ENCODE measurements at places on chromosomes 6 and 20. TPM values are rescaled to one million over a fixed set of nuclear protein-coding genes. Genes with fewer than 3 reads are reported as not detected.

DNA sequence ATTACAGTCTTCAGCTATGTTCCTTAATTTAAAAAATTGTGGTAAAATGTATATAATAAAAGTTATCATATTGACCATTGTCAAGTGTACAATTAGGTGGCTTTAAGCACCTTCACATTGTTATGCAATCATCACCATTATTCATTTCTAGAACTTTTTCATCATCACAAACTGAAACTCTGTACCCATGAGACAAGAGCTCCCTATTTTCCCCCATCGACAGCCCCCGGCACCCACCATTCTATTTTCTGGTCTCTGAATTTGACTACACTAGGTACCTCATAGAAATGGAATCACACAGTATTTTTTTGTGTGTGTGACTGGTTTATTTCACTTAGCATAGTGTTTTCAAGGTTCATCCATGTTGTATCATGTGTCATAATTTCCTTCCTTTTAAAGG lies 39.7 kb upstream of the FYN start:
- no peak overlapping the region for H3K27ac ChIP-seq
- no peaks in the 10 kb centered on the region for H3K27me3 ChIP-seq
- DNase-seq: no peak
- H3K4me1 ChIP-seq: no peaks in the 10 kb centered on the region
- no peaks in the 10 kb centered on the region for H3K36me3 ChIP-seq

DNA sequence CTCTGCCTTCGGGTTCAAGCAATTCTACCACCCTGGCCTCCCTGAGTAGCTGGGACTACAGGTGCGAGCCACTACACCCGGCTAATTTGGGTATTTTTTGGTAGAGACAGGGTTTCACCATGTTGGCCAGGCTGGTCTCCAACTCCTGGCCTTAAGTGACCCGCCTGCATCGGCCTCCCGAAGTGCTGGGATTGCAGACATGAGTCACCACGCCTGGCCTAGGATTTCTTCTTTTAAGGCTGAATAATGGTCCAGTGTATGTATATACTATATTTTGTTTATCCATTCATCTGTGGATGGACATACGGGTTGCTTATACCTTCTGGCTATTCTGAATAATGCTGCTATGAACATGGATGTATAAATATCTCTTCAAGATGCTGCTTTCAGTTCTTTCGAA lies 17.1 kb downstream of the RIOK1 start:
- H3K4me3 ChIP-seq: no peak overlapping the region
- H3K27me3 ChIP-seq: no peaks in the 10 kb centered on the region
- no peak for DNase-seq
- no peaks in the 10 kb centered on the region for H3K4me1 ChIP-seq

DNA sequence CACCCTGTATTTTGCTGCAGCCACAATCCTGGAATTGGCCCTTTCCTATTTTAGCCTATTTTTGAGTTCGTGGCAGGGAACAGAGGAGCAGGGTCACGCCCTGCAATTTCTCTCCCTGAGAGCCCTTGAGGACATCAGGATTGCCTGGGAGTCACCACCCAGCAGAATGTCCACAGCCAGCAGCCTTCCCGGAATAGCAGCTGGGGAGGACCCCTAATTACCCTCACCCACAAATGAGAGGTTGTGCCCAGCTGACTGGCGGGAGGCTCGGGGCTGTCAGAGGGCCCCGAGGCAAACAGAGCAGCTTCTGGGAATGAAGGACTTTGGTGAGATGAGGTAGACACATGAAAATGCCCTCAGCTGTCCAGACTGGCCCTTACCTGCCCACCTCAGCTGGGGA lies 165.1 kb downstream of the PREX1 start:
- no peak for DNase-seq
- no peak overlapping the region for H3K27ac ChIP-seq
- no peaks in the 10 kb centered on the region for H3K36me3 ChIP-seq
- no peaks in the 10 kb centered on the region for H3K27me3 ChIP-seq

DNA sequence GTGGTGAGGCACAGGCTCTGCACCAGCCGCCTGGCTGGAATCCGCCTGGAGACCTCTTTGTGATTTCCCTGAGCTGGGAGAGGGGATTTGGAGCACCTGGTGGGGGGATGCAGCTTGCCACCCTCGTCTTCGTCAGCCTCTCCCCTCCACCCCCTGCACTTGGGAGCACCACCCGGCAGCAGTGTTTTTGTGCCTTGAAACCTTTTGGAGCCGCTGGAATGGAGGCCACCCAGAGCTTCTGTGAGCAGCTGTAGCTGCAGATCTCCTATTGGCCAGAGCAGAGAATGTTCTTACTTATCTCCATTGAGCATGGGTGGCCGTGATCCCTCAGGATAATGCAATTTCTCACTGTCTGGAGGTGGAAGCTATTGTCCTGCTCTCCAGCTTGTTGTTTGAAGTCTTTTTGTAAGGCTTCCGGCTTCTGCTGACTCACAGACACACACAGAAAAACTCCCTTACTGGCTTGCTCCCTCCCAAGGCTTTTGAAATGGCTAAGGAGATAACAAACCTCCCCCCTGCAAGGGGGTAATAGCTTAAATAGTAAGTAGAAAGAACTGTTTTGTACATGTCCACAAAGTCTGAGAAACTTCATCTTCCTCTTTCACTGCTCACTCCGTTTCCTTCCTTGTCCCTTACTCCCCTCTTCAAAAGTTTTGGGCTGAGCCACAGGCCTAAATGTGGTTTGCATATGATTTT lies 271.2 kb downstream of the PRL start:
- DNase-seq: peak; percentile 78
- peaks cover 18% of the 10 kb centered on the region for H3K4me1 ChIP-seq
- H3K27ac ChIP-seq: peak overlapping the region; percentile 75

DNA sequence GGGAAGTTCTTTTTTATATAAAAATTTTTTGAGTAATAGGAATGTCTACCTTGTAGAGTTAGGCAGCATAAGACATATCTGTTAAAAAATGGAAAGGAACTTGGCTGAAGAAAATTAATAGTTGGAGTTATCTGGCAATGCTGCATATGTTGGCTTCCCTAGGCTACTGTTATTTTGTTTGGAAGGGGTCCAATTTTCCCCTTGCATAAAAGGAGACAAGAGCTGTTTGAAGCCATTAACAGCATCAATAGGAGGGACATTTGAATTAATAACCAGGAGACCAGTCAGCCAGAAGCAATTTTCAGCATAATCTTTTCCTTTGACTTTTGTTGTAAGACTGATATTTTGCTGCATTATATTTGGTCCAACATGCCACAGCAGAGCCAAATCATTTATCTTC lies 80.9 kb upstream of the TAB2 start:
- no peak overlapping the region for H3K4me3 ChIP-seq
- no peaks in the 10 kb centered on the region for H3K36me3 ChIP-seq
- H3K27ac ChIP-seq: no peak overlapping the region
- no peaks in the 10 kb centered on the region for H3K27me3 ChIP-seq
- no peak for DNase-seq
- peaks cover 2% of the 10 kb centered on the region for H3K4me1 ChIP-seq

- no peaks in the 10 kb centered on the region for H3K27me3 ChIP-seq
- H3K4me1 ChIP-seq: no peaks in the 10 kb centered on the region
- no peak overlapping the region for H3K4me3 ChIP-seq
- no peak for DNase-seq
- H3K36me3 ChIP-seq: no peaks in the 10 kb centered on the region
Observed at GRCh38 chr6:44641344-44642031, 254.0 kb downstream of the CDC5L start.

GRCh38 chr20:49938173-49939163 lies 2.3 kb downstream of the RNF114 start:
- DNase-seq: no peak
- H3K27ac ChIP-seq: no peak overlapping the region
- H3K4me1 ChIP-seq: peaks cover 3% of the 10 kb centered on the region
- H3K36me3 ChIP-seq: peaks cover 30% of the 10 kb centered on the region

GRCh38 chr6:154403788-154404187 lies 47.2 kb upstream of the IPCEF1 start:
- H3K27ac ChIP-seq: no peak overlapping the region
- H3K36me3 ChIP-seq: no peaks in the 10 kb centered on the region
- DNase-seq: no peak
- H3K4me3 ChIP-seq: no peak overlapping the region
- H3K4me1 ChIP-seq: no peaks in the 10 kb centered on the region

- H3K4me1 ChIP-seq: peaks cover 3% of the 10 kb centered on the region
- DNase-seq: no peak
- no peak overlapping the region for H3K4me3 ChIP-seq
Observed at GRCh38 chr6:113684382-113684901, 172.7 kb upstream of the MARCKS start.

DNA sequence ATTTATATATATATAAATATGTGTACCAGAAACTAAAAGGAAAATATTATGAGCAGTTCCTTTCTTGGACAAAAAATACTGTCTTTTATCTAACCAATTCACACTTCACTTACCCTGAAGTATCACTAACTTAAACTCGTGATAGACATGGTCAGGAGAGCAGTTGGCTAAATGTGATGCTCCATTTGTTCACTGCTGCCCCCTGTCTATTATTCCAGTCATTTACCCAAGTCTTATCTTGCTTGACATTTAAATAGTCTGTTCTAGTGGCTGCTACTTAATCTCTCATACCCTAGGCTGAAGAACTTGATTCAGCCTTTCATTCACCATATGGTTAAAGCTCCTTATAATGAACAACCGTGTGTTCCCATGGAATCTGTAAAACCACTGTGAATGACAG lies 789.6 kb upstream of the EYS start:
- H3K36me3 ChIP-seq: no peaks in the 10 kb centered on the region
- H3K4me3 ChIP-seq: no peak overlapping the region
- no peaks in the 10 kb centered on the region for H3K27me3 ChIP-seq
- DNase-seq: no peak

GRCh38 chr6:81906709-81907204 lies 154.3 kb upstream of the TENT5A start:
- H3K27me3 ChIP-seq: no peaks in the 10 kb centered on the region
- DNase-seq: no peak
- H3K36me3 ChIP-seq: no peaks in the 10 kb centered on the region
- no peaks in the 10 kb centered on the region for H3K4me1 ChIP-seq
- no peak overlapping the region for H3K27ac ChIP-seq

- no peaks in the 10 kb centered on the region for H3K27me3 ChIP-seq
- no peaks in the 10 kb centered on the region for H3K4me1 ChIP-seq
- H3K27ac ChIP-seq: no peak overlapping the region
- no peak for DNase-seq
- no peak overlapping the region for H3K4me3 ChIP-seq
Observed at GRCh38 chr6:125842091-125842626, 51.4 kb downstream of the NCOA7 start.

- H3K4me1 ChIP-seq: no peaks in the 10 kb centered on the region
- no peak overlapping the region for H3K27ac ChIP-seq
- no peak overlapping the region for H3K4me3 ChIP-seq
- DNase-seq: no peak
- H3K27me3 ChIP-seq: no peaks in the 10 kb centered on the region
- no peaks in the 10 kb centered on the region for H3K36me3 ChIP-seq
Observed at GRCh38 chr6:169190144-169190584, 63.5 kb downstream of the THBS2 start.

GRCh38 chr6:44667668-44668390 lies 280.3 kb downstream of the CDC5L start:
- DNase-seq: no peak
- peaks cover 6% of the 10 kb centered on the region for H3K4me1 ChIP-seq
- H3K4me3 ChIP-seq: no peak overlapping the region
- H3K27me3 ChIP-seq: no peaks in the 10 kb centered on the region
- no peak overlapping the region for H3K27ac ChIP-seq

DNA sequence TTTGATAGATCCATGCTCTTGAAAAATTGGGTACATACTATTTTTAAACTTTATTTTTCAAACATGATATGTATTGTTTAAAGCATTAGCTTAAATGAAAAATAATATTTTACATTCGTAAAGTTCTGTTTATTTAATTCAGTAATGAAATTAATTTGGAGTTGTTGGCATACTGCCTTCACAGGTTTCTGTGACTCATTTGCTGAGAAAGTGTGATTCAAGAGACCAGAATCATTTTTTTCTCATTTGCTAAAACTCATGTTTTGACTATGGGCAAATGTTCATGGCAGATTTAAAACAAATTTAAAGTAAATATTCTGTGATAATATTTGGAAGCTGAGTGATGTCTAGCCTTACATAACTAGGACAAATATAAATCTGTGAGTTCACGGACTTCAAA lies 230.4 kb downstream of the BCKDHB start:
- no peak overlapping the region for H3K27ac ChIP-seq
- no peak for DNase-seq
- H3K36me3 ChIP-seq: no peaks in the 10 kb centered on the region

- no peak overlapping the region for H3K4me3 ChIP-seq
- H3K27ac ChIP-seq: no peak overlapping the region
- no peak for DNase-seq
- no peaks in the 10 kb centered on the region for H3K27me3 ChIP-seq
- H3K36me3 ChIP-seq: peaks cover 21% of the 10 kb centered on the region
Observed at GRCh38 chr20:3042625-3043024, 797 bp upstream of the GNRH2 start.

- H3K27me3 ChIP-seq: no peaks in the 10 kb centered on the region
- no peak for DNase-seq
- H3K4me1 ChIP-seq: no peaks in the 10 kb centered on the region
- H3K27ac ChIP-seq: no peak overlapping the region
- H3K4me3 ChIP-seq: no peak overlapping the region
Observed at GRCh38 chr6:145077382-145077781, 657.9 kb downstream of the EPM2A start.

- H3K27me3 ChIP-seq: no peaks in the 10 kb centered on the region
- H3K27ac ChIP-seq: no peak overlapping the region
- H3K4me3 ChIP-seq: no peak overlapping the region
- H3K36me3 ChIP-seq: no peaks in the 10 kb centered on the region
- no peak for DNase-seq
- no peaks in the 10 kb centered on the region for H3K4me1 ChIP-seq
Observed at GRCh38 chr6:160544802-160545201, 119.3 kb downstream of the LPA start.

DNA sequence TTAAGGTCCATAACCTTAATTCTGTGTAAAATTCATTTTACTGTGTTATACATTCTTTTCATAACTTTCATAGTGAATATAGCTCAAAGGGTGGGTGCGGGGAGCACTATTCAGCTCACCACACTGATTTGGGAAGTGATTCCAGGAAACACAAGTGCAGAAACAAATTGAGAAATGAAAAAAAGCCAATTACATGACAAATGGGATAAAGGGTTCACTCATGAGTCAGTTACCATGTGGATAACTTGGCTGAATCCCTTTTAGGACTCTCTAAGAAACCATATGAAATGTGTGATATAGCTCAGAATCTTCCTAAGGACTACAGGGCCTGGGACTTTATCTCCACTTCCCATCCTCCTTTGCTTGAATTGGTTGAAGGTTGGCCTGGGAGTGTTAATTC lies 3.1 kb upstream of the BTN2A1 start:
- no peak overlapping the region for H3K27ac ChIP-seq
- no peak overlapping the region for H3K4me3 ChIP-seq
- no peak for DNase-seq
- H3K36me3 ChIP-seq: 0 out of 2 replicates have a peak, but pooled peaks cover 3% of the 10 kb centered on the region
- H3K4me1 ChIP-seq: no peaks in the 10 kb centered on the region

- no peaks in the 10 kb centered on the region for H3K4me1 ChIP-seq
- no peak for DNase-seq
- H3K27ac ChIP-seq: no peak overlapping the region
- no peaks in the 10 kb centered on the region for H3K27me3 ChIP-seq
Observed at GRCh38 chr20:61903575-61904340, 161.9 kb downstream of the TAF4 start.

HSPA12B gene
- total RNA-seq: 4.9 TPM

EMILIN3 gene
- 3.5 TPM for total RNA-seq

DYNLRB1 gene
- 107 TPM for total RNA-seq

DEFB126 gene
- total RNA-seq: not detected

KIAA1755 gene
- not detected for total RNA-seq

COL20A1 gene
- 0.17 TPM for total RNA-seq

MACROD2 gene
- total RNA-seq: 3.9 TPM

ZNF831 gene
- total RNA-seq: not detected

TFAP2D gene
- total RNA-seq: not detected

All from H1 (cell line).